Metanephros (tissue), 2 donors: ENCODE measurements at places on chromosomes 12 and 14. TPM values are rescaled to one million over a fixed set of nuclear protein-coding genes. Genes with fewer than 3 reads are reported as not detected.

MYBPC1 gene
- total RNA-seq, result 337 TPM

SMIM41 gene
- total RNA-seq, result 0.35 TPM

SLC17A8 gene
- total RNA-seq, result 0.23 TPM

IL31 gene
- not detected for total RNA-seq

PRICKLE1 gene
- 85.7 TPM for total RNA-seq

VRTN gene
- total RNA-seq, result not detected

PRB2 gene
- total RNA-seq, result not detected

C12orf50 gene
- total RNA-seq, result not detected

DPPA3 gene
- total RNA-seq, result not detected

RNASE3 gene
- total RNA-seq, result 3.3 TPM

IL22 gene
- not detected for total RNA-seq

SLC2A14 gene
- 0.64 TPM for total RNA-seq

LIN7A gene
- total RNA-seq, result 17.6 TPM

GPD1 gene
- total RNA-seq, result 60.8 TPM

EFS gene
- total RNA-seq, result 35.5 TPM

REP15 gene
- total RNA-seq, result 1.6 TPM

CD27 gene
- total RNA-seq, result 0.12 TPM
